Activated CD4-positive, alpha-beta memory T cell treated with anti-CD3 and anti-CD28 coated beads, Interleukin-2, amount 10 ng/mL, durations not matched to agents 7 days and 5 days (primary cell): ENCODE measurements at places on chromosomes 5 and 9. TPM values are rescaled to one million over a fixed set of nuclear protein-coding genes. Genes with fewer than 3 reads are reported as not detected.

GRCh38 chr5:95948631-95949030 is 13.0 kb downstream of the ELL2 start:
- H3K27ac ChIP-seq, result no peak overlapping the region
- H3K36me3 ChIP-seq, result peaks cover 55% of the 10 kb centered on the region
- H3K27me3 ChIP-seq, result no peaks in the 10 kb centered on the region

DNA sequence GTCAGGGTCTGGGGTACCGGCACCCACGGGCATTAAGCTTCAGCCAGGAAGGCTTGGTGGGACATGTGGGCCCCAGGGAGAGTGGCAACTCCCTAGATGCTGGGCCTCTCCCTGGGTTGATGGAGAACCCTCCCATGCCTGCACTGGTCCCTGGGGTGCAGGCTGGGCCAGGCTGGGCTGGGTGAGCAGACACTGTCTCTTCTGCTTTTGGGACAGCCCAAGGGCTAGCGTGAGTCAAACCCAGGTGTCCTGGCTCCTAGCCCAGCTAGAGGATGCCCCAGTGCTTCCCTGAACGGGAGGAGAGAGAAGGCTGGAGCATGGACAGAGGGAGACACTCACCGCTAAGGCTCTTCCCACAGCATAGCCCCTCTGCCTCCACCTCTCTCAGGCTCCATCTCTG is 5.7 kb upstream of the AQP7 start:
- no peak for DNase-seq
- peaks cover 10% of the 10 kb centered on the region for H3K4me1 ChIP-seq
- H3K27me3 ChIP-seq, result no peaks in the 10 kb centered on the region
- no peak overlapping the region for H3K27ac ChIP-seq

DNA sequence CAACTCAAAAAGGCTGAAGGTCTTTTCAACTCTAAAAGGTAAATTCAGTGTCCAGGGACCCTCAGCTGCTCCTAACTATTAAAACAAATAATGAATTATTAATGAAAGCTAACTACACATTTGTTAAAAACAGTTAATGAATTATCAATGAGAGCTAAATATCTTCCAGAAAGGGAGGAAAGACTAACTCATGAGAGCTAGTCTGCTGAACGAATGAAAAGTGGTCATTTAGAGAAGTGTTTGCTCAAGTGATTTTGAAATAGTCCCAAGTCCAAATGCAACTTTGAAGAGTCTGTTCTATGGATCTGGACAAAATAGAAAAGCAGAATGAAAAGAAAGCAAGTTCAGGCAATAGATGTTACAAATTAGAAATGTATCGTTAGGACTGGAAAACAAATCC is 133.9 kb upstream of the SPEF2 start:
- H3K4me1 ChIP-seq, result peaks cover 12% of the 10 kb centered on the region
- DNase-seq, result no peak
- H3K27ac ChIP-seq, result no peak overlapping the region
- H3K4me3 ChIP-seq, result no peak overlapping the region

DNA sequence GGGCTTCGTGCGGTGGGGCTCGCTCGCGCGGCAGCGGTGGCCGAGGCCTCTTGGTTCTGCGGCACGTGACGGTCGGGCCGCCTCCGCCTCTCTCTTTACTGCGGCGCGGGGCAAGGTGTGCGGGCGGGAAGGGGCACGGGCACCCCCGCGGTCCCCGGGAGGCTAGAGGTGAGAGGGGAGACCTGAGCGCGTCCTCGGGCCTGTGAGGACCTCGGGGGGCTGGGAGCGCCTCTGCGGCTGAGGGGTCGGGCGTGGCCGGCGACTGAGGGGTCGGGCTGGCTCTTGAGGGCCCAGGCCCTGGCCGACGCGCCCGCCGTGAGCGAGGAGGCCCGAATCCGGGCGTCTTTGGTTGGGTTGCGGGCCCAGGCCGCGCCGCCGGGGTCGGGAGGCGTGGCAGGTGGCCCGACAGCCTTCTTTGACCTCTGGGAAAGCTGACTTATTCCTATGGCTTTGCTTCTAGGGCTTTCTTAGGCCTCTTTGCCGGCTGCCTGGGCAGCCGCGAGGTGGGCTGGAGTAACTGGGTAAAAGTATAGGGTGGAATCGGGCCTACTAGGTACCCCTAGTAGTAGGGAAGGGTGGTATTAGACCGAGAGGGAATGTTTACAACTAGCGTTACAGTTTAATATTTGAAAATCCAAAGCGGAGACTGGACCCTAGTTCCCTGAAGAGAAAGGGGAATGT is at the start of gene CANX:
Gene CANX (plus strand): TSS at position 33 of the 681 bp plus-strand sequence. CDS start 6,715 bp downstream, outside the sequence.
- peak within 1 kb of the TSS; percentile 98 for H3K27ac ChIP-seq
- H3K4me3 ChIP-seq, result peak within 1 kb of the TSS; percentile 99
- no peak for DNase-seq
- no peaks in the 10 kb centered on the region for H3K27me3 ChIP-seq
- peaks cover 48% of the 10 kb centered on the region for H3K4me1 ChIP-seq

- DNase-seq, result no peak
- no peaks in the 10 kb centered on the region for H3K36me3 ChIP-seq
- H3K4me3 ChIP-seq, result no peak overlapping the region
- peaks cover 20% of the 10 kb centered on the region for H3K27me3 ChIP-seq
- H3K4me1 ChIP-seq, result peaks cover 7% of the 10 kb centered on the region
- H3K27ac ChIP-seq, result no peak overlapping the region
Measured at GRCh38 chr9:114096866-114097612, 2.1 kb downstream of the KIF12 start.

DNA sequence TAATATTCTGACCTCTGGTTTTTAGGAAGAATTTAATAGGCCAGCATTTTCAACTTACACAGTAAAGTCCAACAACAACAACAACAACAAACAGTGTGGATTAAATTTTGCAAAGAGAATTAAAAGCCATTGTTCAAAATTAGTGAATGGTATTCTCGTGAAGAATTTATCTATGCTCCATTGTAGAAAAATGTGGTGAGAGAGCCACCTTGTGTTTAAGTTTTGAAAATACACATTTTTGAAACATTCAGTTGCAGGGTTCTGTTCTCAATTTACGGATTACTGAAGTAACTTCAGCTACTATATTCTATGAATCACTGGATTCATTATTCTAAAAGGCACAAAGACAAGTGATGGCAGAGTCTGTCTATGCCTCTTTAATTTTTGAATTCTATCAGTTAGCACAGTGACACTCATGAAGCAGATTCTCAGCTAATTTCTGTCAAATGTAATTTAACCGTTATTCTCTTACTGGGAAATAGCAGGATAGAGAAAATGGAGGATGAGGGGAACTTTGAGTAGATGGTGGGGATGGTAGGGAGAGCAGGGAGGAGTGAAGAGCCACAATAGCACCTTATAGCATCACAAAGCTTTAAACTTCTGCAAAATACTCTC is 11.0 kb downstream of the CCDC152 start:
- H3K4me1 ChIP-seq, result no peaks in the 10 kb centered on the region
- no peak for DNase-seq
- H3K4me3 ChIP-seq, result no peak overlapping the region
- no peak overlapping the region for H3K27ac ChIP-seq
- no peaks in the 10 kb centered on the region for H3K36me3 ChIP-seq

DNA sequence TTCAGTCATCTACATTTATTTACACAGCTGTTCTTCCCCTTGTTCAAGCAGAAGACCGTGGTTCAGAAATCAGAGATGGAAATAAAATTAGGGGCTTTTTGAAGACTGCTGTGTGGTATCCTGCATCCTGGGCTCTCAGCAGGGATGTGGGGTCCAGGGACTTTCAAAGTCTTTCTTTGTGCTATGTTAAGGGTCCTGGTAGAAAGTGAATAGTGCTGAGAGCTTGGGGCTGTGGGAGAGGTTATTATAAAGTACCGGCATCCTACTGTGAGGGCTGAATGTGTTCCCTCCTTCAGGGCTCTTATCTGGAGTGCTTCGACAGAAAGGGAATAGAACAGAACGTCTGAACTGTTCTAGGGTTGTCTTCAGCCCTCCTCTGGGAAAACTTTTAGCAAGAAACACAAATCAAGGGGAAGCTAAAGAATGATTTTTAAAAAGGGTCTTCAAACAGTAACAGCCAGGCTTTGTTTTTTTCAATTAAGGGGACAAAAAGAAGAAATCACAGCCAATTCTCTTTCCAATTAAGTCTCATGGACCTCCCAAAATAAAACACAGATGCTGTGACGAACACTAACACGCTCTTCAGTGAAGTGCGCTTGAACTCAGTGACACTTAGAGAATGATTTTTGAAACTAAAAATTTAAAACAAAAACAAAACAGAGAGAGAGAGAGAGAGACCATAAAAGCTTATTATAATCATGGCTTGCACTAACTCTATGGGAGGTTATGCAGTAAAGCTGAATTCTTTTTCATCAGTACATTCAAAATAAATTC is 15.7 kb upstream of the SLC1A3 start:
- H3K27ac ChIP-seq, result no peak overlapping the region
- H3K36me3 ChIP-seq, result no peaks in the 10 kb centered on the region

GRCh38 chr5:873328-873727 is 19.3 kb downstream of the BRD9 start:
- H3K36me3 ChIP-seq, result peaks cover 75% of the 10 kb centered on the region
- no peak for DNase-seq
- no peaks in the 10 kb centered on the region for H3K27me3 ChIP-seq
- no peak overlapping the region for H3K4me3 ChIP-seq
- H3K4me1 ChIP-seq, result no peaks in the 10 kb centered on the region
- H3K27ac ChIP-seq, result no peak overlapping the region

- no peak for DNase-seq
- H3K27ac ChIP-seq, result no peak overlapping the region
- H3K36me3 ChIP-seq, result no peaks in the 10 kb centered on the region
Measured at GRCh38 chr9:83041771-83042170, 21.2 kb downstream of the RASEF start.

DNA sequence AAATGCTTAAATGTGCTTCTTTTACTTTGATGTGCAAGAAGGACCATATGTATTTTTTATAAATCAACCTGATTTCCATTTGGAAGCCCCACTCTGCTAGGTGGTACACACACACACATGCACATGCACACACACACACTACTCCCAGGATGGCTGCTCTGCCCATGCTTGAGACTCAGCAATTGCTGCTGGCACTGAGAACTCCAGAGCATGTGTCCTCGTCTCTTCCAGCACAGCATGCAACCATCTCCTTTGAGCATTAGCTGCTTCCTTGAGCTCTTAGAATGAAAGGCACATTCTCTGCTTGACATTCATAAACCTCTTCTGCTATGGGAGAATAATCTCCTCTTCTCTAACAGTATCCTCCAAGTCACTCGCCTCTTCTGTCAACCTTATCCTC is 115.9 kb downstream of the FEM1C start:
- no peak overlapping the region for H3K4me3 ChIP-seq
- no peak for DNase-seq
- no peaks in the 10 kb centered on the region for H3K36me3 ChIP-seq
- no peaks in the 10 kb centered on the region for H3K4me1 ChIP-seq
- H3K27me3 ChIP-seq, result peaks cover 18% of the 10 kb centered on the region

DNA sequence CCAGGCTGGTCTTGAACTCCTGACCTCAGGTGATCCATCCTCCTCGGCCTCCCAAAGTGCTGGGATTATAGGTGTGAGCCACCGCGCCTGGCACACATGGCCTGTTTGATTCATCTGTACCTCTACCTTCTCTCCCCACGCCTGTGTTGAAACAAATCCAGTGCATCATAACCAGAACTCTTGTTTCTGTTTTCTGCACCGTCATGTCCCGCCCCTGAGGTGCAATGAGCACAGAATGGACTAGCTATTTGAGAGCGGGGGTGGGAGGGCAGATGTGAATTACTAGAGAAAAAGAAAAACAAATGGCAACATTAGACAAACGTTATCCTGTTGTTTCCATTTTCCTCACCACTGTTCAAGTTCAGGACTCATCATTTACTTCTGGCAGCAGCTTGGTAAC is 10.7 kb upstream of the FAM193B start:
- H3K27ac ChIP-seq, result no peak overlapping the region
- peaks cover 9% of the 10 kb centered on the region for H3K4me1 ChIP-seq
- H3K27me3 ChIP-seq, result peaks cover 2% of the 10 kb centered on the region

- H3K36me3 ChIP-seq, result no peaks in the 10 kb centered on the region
- no peaks in the 10 kb centered on the region for H3K27me3 ChIP-seq
- DNase-seq, result no peak
- no peaks in the 10 kb centered on the region for H3K4me1 ChIP-seq
- H3K4me3 ChIP-seq, result no peak overlapping the region
Measured at GRCh38 chr5:128469912-128470311, 68.1 kb downstream of the FBN2 start.

DNA sequence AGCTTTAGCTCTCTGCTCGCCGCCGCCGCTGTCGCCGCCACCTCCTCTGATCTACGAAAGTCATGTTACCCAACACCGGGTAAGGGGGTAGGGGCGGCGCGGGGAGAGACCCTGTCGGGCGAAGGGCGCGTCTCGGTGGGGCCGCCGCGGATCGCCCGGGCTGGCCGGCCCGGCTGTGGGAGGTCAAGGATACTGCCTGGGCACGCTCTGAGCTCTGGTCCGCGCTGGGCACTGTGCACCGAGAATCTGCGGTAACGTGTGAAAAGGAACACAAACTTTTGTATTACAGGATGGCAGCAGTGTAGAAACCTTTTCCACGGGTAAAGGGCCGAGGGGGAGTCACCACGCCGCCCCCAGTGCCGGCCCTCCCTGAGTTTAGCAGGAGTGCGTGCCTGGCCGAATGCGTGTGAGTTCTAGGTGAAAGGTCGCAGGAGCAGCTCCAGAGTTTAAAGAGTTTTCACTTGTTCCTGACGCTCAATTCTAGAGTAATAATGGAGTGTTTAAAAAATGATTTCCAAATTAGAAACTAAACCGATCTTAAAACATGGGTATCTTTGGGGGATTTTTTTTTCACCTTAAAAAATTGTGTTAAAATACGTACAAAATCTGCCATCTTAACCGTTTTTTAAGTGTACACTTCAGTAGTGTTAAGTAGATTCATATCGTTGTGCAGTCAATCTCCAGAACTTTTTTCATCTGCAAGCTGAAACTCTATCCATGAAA is at the start of gene HSDL2:
Gene HSDL2 (plus strand): TSS at position 7 of the 723 bp plus-strand sequence. CDS start 56 bp downstream, at position 63.
- H3K4me1 ChIP-seq, result peaks cover 45% of the 10 kb centered on the region
- DNase-seq, result no peak
- H3K27me3 ChIP-seq, result no peaks in the 10 kb centered on the region

- no peak overlapping the region for H3K4me3 ChIP-seq
- H3K27ac ChIP-seq, result peak overlapping the region; percentile 30
- H3K36me3 ChIP-seq, result no peaks in the 10 kb centered on the region
- H3K4me1 ChIP-seq, result peaks cover 8% of the 10 kb centered on the region
Measured at GRCh38 chr9:135978642-135979546, 17.7 kb upstream of the UBAC1 start.

Gene TMEM245
- 33.3 TPM for total RNA-seq

Gene BTNL8
- total RNA-seq, result not detected

Gene GPRIN1
- total RNA-seq, result 4.2 TPM

Gene SLCO6A1
- total RNA-seq, result not detected

Gene TJP2
- 37.2 TPM for total RNA-seq

Gene SUB1
- total RNA-seq, result 618 TPM

Gene CAMK2A
- total RNA-seq, result not detected

Gene PTGS1
- total RNA-seq, result 0.08 TPM

Gene NOL8
- total RNA-seq, result 48.9 TPM

Gene TLX3
- total RNA-seq, result not detected

Gene CSNK1G3
- total RNA-seq, result 32.1 TPM

Gene RPS23
- total RNA-seq, result 1,645 TPM
